ENCODE measurements at places on chromosomes 4 and X.

DNA sequence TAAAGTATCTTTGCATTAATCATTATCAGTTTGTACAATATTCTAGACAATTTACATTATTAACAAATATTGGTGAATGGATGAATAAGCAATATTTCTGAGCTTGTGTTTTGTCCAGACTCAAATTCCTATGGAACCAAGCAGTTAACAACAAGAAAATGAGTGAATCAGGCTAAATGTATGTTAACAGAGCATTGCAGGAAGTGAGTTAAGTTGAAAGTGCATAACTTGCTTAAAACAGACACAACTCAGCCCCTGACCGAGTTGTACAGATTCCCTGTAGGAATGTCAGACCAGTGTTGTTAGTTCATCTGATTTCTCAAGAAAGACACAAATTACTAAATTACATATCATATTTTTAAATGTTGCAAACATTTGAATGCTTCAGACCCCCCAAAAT, 23.7 kb upstream of the CSN1S1 start:
- DNase-seq = peak; percentile 28

DNA sequence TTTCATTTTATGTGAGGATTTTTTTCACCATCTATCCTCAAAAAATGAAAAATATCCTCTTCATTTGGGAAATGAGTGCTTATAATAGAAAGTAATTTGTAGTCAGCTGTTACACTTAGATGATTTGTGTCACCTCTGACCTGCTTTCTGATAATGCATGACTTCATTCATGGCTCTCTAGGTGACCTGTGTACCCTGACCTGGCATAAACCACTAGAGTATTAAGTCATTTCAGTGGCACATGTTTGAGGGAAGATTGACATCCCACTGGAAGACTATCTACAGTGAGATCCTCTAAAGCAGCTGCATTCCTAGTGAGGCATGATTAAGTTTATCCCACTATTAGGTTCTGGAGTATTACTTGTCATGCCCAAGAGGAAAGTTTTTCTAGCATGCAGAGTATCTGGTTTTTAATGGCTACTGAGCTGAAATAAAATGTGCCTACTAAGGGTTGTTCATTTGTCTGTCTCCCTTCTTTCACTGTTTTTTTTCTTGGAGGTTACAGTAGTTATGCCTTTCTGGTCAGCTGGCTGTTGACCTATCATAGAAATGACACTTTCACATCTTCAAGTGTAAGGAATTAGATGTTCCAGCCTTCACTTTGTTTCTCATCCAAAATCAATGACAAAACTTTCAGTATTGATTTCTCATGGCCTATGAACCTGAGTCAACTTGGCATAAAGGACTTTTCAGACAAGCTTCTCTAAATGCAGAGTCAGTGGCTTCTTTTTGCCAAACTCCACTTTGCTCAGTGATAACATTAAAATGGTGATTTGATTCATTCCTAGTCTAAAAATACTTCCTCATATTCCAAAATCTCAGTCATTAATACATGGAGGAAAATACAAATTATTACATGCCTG, 33.1 kb downstream of the TET2 start:
- DNase-seq = no peak

- no peak for DNase-seq
Measured at GRCh38 chrX:113212052-113212451, 371.4 kb upstream of the AMOT start.

DNA sequence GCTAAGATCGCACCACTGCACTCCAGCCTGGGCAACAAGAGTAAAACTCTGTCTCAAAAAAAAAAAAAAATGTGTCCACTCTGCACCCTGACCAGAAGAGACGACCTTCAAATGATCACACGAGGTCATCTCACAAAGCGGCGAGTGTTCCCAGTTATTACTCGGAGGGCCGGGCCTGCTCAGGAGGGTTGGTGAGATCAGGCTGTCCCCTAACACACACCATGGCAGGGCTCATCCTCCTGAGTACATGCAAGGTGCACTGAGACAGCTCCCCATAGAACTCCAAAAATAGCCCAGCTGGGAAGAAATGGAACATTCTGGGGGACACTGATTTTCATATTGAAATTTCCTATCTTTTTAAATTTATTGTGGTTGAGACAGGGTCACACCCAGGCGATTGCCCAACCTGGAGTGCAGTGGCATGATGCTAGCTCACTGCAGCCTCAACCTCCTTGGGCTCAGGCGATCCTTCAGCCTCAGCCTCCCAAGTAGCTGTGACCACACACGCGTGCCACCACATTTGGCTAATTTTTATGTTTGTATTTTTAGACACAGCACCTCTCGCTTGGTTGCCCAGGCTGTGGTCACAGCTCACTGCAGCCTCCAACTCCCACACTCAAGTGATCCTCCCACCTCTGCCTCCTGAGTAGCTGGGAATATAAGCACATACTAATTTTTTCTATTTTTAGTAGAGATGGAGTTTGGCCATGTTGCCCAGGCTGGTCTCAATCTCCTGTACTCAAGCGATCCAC, 51.5 kb downstream of the DHRSX start:
- DNase-seq = no peak

- DNase-seq = peak; percentile 10
Measured at GRCh38 chrX:139106069-139106468, 394.6 kb upstream of the FGF13 start.

DNA sequence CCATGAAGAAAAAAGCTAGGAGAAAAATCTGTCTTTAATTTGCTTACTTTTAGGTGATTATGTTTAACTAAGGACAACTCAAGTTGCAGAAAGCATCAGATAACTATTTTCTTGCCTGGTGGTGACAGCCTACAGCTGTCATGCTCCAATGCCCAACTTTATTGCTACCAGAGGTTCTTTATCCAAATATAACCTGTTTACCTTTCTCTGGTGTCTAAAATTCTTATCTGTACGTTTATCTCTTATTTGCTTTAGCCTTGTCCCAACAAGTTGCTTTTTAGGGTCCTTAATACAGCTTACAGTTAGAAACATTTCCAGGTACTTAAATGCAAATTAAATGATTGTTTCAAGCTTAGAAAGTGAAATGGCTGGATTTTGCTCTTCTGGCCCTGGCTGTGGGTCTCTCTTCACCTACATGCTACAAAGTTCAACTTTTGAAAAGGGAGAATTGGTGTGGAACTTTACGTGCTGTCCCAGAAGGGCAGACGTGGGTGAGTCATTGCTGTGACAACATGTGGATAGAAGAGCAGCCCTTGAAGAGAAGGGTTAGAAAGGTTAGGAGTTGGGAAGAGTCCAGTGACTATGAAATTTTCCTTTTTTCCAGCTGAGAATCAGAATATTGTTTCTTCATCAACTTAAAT, 60.7 kb downstream of the HPGD start:
- DNase-seq = no peak

DNA sequence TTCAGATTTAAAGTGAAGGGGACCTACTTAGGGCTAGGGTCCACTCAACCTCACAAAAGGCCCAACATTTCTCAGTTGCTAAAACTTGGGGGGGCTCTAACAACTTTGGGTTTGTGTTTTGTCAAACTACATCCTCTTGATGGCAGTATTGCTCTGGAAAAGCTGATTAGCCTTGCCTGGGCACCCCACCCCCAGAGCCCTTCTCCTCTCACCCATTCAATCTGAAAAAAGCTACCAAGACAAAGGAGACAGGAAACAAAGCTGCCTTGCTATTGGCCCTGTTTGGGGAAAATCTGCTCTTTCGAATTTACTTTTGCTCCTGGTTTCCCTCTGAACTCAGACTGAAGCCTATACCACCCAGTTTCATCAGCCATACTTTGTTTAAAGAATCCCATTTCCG, 195.2 kb upstream of the STK26 start:
- no peak for DNase-seq

DNA sequence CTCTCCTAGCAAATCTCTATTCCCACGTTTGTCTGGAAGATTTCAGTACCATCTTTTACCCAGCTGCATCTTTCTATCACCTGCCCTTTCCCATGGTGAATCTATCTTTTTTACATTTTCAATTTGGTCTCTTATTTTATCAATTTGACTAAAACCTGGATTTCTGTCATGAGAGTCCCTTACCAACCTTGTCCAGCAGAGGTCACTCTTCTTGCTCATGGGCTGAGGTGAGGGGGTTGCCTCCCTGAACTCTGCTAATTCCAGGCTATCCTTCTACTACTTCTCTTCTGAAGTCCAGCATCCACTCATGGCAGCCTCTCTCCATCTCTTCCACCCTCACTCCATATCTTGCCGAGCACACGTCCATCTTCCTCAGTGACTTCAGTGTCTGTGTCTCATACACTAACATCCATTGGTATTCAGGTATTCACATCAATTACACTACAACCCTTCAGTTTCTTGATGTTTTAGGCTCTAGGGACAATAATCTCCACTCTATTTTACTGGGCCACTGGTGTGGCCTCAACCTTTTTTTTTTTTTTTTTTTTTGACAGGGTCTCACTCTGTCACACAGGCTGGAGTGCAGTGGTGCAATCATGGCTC, 17.8 kb upstream of the ZNF827 start:
- no peak for DNase-seq

- no peak for DNase-seq
Measured at GRCh38 chr4:54497947-54498346, 159.8 kb upstream of the KIT start.

GRCh38 chrX:39753293-39753996, 344.3 kb downstream of the BCOR start:
- no peak for DNase-seq

GRCh38 chr4:10554694-10555093, 97.5 kb upstream of the ZNF518B start:
- peak; percentile 29 for DNase-seq

- no peak for DNase-seq
Measured at GRCh38 chrX:39443240-39443639, 642.0 kb downstream of the MID1IP1 start.

DNA sequence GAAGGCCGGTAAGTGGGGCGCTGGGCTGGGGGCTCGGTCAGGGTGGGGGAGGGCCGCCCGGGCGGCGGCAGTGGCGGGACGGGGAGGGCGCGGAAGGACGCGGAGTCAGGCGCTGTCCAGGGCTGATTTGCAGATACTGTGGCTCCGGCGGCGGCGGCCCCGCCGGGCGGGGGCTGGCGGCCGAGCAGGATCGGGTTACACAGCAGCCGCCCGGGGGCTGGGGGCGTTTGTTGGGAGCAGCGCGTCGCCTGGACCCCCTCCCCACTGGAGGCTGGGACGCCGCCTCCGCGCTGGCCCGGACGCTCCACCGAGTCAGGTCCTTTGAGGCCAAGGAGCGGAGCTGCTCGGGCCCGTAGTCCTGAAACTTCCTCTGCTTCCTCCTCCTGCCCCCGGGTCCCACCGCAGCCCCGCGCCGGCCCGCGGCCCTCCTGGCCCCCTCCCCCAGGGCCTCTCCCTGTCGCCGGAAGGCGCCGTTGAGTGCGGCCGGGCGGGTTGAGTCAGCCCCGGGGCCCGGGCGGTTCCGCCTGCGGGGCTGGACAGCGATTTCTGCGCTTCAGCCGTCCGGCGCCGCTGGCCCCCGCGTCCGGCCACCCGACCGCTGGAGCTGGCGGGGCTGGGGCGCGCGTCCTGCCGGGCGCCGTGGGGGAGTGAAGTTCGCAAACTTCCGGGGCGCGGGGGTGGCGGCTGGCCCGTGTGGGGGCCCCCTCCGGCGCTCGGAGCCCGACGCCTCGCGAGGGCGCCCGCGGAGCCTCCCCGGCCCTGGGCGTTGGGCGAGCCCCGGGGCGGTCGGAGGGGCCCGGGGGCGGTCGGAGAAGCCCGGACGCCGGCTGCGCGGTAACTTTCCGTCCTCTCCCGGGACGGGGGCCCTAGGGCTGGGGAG, 746 bp downstream of the REST start:
- DNase-seq = no peak

- no peak for DNase-seq
Measured at GRCh38 chrX:19715711-19716638, 171.4 kb downstream of the SH3KBP1 start.

DNA sequence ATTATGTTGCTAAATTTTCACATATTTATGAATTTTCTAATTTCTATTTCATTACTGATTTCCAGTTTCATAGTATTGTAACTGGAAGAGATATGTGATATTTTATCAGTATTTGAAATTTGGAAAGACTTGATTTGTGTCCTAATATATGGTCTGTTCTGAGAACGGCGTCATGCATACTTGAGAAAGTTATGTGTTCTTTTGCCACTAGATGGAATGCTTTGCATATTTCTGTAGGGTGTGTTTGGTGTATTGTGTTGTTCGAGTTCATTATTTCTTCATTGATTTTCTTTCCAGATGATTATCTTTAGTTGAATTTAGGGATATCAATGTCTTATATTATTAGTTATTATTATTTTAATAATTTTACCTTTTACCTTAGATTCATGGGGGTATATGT, 110.6 kb upstream of the ITM2A start:
- DNase-seq = no peak

DNA sequence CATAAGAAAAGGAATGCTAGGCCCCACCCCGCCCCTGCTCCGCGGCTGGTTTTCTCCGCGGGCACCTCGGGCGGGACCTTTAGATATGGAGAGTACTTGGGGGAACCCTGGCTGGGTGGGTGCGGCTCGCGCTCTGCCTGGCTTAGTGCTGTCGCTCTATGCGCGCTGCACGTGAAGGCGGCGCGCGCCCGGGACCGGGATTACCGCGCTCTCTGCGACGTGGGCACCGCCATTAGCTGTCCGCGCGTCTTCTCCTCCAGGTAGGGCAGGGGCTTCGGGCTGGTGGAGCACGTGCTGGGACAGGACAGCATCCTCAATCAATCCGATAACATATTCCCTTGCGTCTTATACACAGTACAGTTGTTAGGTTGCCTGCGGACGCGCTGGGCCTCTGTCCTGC, 56.0 kb downstream of the MAGEB10 start:
- DNase-seq = no peak

GRCh38 chrX:44974451-44974850, 101.5 kb downstream of the KDM6A start:
- no peak for DNase-seq

DNA sequence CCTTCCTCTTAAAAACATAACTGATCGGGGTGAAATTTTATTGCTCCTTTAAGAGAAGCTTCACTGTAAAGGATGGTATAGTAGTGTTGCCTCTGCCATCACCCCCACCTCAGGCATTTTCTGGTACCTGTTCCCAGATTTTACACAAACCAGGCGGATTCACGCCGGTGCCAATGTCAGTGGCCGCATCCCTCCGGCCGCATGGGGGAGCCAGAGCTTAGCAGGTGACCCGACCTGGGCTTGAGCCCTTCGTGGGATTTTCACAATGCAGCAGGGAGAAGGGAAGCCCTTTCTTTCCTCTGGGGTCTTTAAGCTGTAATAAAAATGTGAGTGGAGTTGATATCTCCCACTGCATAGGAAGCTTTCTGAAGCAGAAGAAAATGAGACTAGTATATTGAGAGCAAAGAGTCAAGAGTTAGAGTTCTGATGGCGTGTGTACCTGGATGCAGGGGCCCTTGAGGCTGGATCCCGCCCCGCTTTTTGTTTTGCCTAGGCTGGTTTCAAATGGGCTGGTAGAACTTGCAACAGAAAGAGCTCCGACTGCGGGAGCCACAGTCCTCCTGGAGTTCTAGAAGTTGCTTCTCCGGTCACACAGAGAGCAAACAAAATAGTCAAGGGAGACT, 59.4 kb downstream of the POLR2B start:
- DNase-seq = no peak

DNA sequence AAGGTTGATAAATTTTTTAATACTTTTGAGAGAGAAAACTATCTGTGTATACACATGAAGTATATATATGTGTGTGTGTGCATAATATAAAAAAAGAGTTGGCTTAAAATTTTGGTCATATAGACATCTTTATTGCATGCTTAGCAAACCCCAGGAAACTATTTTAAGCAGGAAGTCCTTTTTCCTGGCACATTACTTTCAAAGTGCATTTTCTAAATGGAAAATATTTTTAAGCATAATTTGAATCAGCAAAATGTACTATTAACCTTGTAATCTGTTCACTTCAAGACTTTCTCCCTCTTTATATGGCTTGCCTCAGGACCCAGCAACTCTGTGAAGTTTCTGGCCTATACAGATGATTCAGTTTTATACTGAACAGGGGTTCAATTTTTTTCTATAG, 106.3 kb downstream of the CDS1 start:
- no peak for DNase-seq
